ENCODE measurements at places on chromosomes 1 and 21.

DNA sequence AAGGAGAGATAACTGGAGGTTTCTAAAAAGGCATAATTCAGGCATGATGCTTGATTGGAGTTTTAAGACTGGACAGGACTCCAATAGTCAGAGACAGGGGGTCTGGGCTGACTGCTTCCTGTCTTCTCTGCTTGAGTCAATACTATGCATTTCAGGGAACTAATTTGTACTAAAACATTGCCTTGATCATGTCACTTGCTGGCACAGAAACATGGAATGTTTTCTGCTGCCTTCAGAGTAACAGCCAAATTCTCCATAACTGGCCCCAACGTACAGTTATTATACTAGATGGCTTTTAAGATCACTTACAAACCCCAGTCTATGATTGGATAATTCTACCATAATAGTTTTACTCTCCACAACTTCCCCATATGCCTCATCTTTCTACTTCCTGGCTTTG lies 247.0 kb downstream of the DNM3 start:
- no peak for DNase-seq

- DNase-seq: no peak
Observed at GRCh38 chr1:111006556-111006955, 42.8 kb upstream of the LRIF1 start.

GRCh38 chr1:78254517-78254916 lies 208.8 kb downstream of the GIPC2 start:
- no peak for DNase-seq

GRCh38 chr1:117166076-117166475 lies 44.5 kb upstream of the TRIM45 start:
- no peak for DNase-seq

GRCh38 chr1:2625311-2625710 lies 7.5 kb downstream of the MMEL1 start:
- no peak for DNase-seq

- no peak for DNase-seq
Observed at GRCh38 chr1:226255380-226255779, 31.9 kb downstream of the MIXL1 start.

- DNase-seq: no peak
Observed at GRCh38 chr1:7490576-7490975, 280.5 kb upstream of the VAMP3 start.

DNA sequence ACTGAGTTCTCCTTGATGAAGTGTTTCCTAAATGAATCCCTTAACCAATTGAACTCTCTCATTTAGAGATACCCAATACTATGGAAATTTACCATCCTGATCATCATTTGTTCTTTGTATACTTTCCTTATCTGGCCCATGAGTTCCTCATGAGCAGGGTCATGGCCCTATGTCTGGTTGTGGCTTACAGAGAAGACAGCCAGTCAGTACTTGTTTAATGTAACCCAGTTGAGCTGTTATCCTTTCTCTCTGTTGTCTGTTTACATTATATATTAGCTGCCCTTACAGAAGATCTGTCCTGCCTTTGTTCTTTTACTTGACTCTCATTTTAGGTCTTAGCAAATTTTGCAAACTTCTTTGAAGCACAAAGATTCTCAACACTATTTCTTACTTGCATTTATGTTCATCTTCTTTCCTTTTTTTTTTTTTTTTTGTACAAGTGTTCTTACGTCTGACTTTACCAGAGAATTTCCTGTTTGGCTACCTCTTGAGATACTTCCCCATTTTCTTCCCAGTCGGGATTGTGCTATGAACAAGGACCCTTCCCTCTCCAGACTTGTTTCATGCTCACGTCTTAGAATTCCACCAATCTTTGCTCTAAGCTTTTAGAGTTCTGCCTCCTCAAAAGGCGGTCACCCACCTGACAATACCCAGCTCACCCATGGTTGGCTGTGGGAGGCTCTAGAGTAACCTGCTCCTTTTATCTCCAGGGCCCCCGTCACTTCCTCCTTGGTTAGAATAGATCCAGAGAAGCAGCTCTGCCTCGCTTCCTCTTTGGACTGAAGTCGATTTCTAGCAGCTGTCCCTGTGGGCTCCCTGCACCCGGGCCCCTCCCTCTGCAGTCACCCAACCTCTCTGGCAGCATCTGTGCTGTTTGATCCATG lies 53.6 kb upstream of the RUNX1 start:
- DNase-seq: no peak

DNA sequence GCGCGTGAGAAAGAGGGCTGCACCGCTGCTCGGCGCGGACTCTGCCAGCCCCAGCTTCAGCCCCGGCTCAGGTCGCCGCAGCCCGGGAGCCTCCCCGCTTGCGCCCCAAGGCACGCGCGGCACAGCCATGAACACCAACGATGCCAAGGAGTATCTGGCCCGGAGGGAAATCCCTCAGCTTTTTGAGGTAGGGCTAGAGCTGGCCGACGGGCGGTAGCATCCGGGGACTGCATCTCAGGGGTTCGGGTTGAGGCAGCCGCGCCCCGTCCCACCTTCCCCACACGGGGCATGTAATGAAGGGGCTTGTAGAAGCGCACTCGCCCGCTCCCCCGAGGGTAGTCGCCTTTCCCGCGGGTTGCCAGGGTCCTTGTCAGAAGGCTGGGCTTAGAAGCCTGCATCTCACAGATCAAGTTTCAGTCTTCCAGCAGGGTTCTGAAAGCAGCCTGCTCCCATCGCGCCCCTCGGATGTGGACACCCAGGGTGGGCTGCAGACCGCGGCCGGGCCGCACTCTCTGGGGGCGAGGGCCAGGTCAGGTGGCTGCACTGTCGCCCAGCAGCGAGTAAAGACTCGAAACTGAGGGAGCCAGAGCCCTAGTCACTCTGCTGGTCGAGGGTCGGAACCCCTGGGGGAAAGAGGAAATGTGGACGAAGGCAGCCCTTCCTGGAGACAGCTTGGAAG lies 507 bp downstream of the AK5 start:
- DNase-seq: no peak

DNA sequence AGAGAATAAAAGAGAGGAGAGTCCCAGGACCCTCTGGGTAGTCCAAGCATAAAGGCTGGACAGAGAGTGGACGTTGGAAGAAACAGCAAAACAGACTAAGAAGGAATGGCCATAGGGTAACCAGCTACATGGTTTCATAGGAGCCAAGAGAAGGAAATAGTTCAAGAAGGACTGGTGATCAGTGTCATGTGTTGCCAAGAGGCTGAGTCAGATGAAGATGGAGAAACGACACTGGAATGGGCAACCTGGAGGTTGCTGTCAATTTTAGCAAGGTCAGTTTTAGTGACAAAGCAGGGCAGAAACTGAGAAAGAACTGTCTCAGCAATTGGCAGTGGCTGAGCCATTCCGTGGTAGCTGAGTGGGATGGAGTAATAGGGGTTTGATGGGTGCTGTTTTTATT lies 41.4 kb downstream of the HMGB4 start:
- no peak for DNase-seq

GRCh38 chr1:203031467-203031866 lies 5.2 kb downstream of the PPFIA4 start:
- DNase-seq: no peak

DNA sequence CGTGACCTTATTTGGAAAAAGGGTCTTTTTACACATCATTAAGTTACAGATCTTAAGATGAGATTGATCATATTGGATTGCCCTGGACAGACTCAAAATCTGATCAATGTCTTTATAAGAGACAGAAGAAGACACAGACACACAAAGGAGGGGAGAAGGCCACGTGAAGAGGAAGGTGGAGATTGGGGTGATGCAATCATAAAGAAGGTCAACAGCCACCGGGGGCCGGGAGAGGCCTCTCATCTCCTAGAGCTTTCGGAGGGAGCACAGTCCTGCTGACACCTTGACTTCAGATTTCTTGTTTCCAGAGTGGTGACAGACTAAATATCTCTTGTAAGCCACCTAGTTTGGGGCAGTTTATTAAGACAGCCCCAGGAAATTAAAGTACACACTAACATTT lies 204.6 kb upstream of the CSF3R start:
- no peak for DNase-seq

DNA sequence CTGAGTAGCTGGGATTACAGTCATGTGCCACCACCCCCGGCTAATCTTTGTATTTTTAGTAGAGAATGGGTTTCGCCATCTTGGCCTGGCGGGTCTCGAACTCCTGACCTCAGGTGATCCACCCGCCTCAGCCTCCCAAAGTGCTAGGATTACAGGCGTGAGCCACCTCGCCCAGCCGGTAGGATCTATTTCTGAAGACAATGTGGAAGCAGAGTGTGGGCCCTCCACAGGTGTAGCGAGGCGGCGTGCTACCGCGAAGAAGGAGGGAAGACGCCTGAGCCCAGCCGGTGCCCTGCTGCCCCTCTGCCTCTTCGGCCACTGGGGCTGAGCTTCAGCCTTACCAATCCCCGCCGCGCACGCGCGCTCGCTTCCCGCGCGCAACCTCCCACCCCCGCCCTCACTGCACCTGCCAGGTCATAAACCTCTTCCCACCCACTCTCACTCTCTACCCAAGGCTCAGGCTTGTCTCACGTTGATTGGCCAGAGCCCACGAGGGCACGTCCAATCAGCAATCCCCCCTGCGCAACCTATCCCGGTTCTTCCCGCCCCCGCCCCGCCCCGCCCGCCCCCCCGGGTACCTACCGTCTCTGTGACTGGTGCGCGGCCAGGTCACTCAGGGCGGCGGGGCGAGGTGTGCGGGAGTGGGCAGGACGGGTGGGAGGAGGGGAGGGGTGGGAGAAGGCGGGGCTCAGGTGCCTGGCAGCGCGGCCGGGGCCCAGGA lies 409 bp upstream of the HOOK1 start:
- peak; percentile 58 for DNase-seq

DNA sequence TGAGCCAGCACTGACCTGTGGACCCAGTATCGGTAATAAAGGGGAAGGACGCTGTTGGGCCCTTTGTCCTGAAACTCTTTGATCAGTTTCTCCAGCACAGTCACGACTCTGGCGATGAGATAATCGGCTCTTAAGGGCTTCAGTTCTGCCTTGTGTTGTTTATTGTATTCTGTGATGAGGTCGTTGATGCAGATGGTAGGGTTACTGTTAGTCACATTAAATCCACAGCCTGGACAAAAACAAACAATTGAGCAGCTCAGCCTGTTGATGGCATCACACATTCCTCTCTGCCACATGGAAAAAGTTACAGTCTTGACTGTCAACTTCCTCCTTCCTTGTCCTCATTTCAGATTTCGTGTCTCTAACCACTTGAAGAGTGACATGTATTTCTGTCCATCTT lies 57.6 kb downstream of the SIM2 start:
- no peak for DNase-seq

Data from stimulated activated CD8-positive, alpha-beta memory T cell treated with anti-CD3 and anti-CD28 coated beads, Interleukin-4, amount 100 ng/mL, for 1 hour (primary cell).